ENCODE measurements at places on chromosomes 12 and 14. TPM values are rescaled to one million over a fixed set of nuclear protein-coding genes. Genes with fewer than 3 reads are reported as not detected.

STAC3 gene
- 7.0 TPM for total RNA-seq

INSM2 gene
- total RNA-seq, result not detected

DNA sequence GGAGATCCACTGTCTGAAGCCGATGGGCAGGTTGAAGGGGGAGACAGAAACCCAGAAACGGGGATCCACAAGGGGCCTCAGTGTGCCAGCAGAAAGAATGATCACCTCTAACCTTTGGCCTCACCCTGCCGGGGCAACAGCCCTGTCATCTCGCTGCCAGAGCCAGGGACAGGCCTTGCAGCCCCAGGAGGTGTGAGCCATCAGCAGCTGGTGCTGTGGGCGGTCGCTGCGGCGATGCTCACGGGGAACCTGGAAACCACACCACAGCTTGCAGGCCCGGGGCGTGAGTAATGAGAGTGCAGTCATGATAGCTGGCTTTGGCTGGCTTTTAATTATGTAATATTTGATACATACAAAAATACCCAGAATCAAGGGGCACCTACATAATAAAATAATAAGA is 4.7 kb upstream of the TTC7B start:
- no peak overlapping the region for H3K4me3 ChIP-seq
- H3K36me3 ChIP-seq, result no peaks in the 10 kb centered on the region
- no peak for DNase-seq
- H3K27me3 ChIP-seq, result no peaks in the 10 kb centered on the region

DNA sequence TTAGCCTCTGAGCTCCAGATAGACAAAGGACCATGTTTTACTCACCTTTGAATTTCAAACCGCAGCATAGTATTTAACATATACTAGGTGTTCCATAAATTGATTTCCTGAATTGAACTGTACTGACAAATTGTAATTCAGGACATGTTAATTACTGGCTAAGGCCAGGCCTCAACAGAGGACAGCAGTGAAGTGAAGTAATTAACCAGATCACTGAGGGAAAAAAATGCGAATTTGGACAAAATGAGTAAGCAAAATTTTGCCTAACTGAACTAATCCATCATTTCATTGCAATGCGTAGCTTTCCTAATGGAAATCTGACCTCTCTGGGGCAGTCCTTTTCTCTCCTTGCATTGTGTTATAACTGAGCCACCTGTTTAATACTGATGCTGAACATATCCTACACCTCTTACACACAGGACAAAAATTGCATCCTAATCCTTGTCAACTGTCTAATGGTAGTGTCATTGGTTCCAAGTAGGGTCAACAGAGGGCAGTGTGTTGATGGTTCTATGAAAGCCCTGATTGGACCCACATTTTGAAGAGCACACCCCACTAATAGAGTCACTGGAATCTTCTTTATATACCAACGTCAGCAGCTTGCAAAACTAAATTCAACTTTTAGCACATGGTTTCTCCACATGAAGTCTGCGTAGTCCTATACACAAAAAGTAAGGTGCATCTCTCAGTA is 148.4 kb downstream of the SLC25A21 start:
- no peak for DNase-seq
- no peak overlapping the region for H3K4me3 ChIP-seq
- no peaks in the 10 kb centered on the region for H3K27me3 ChIP-seq
- no peaks in the 10 kb centered on the region for H3K36me3 ChIP-seq
- no peak overlapping the region for H3K27ac ChIP-seq

GRCh38 chr12:16094437-16094836 is 183.0 kb downstream of the SLC15A5 start:
- H3K4me1 ChIP-seq, result peaks cover 35% of the 10 kb centered on the region
- H3K27ac ChIP-seq, result no peak overlapping the region
- DNase-seq, result no peak
- H3K4me3 ChIP-seq, result no peak overlapping the region
- no peaks in the 10 kb centered on the region for H3K27me3 ChIP-seq
- no peaks in the 10 kb centered on the region for H3K36me3 ChIP-seq

DNA sequence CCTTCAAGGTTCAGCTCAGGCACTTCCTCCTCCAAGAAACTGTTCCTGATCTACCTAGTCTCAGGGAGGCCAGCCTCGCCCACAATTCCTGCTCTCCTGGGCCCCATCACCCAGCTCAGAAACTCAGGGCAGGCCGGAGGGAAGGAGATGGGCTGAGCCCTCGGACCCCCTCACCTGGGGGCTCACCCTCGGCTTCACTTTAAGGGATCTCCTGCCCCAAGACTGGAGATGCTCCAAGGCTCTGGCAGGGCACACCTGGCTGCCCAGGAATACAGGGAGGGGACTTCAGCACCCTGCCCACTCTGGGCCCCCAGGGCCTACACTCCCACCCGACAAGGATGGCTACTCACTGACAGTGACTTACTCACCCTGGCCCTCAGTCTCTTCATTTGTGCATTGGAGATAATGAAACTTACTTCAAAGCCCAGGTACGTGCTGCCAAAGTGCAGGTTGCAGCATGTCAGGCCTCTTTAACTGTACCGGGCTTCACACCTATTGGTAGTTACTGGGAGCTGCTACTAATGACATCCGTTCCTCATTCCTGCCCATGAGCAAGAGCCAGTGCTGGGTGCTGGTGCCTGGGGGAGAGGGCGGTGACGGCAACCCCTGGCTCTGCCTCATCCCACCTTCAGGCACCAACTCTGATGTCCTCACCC is 21.0 kb upstream of the PPP1R13B start:
- H3K4me1 ChIP-seq, result peaks cover 13% of the 10 kb centered on the region
- no peak for DNase-seq
- no peaks in the 10 kb centered on the region for H3K27me3 ChIP-seq

Measured in A673 (cell line).